ENCODE measurements at places on chromosomes 12 and 14. TPM values are rescaled to one million over a fixed set of nuclear protein-coding genes. Genes with fewer than 3 reads are reported as not detected.

DNA sequence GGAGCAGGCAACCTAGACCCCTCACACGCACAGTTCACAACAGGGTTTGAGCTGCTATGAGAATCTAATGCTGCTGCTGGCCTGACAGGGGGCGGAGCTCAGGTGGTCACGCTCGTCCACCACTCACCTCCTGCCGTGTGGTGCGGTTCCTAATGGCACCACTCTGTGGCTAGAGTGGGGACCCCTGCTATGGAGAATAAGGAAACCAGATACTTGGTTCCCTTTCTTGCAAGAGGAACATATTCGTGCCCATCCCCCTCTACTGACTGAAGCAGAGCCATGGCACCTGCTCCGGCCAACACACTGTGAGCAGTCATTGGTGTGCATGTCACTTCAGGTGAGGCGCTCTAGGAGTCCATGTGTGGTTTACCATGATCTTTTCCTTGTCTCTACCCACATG is 30.4 kb upstream of the RIMBP2 start:
- H3K27me3 ChIP-seq = peaks cover 2% of the 10 kb centered on the region
- H3K27ac ChIP-seq = no peak overlapping the region
- no peak for DNase-seq

DNA sequence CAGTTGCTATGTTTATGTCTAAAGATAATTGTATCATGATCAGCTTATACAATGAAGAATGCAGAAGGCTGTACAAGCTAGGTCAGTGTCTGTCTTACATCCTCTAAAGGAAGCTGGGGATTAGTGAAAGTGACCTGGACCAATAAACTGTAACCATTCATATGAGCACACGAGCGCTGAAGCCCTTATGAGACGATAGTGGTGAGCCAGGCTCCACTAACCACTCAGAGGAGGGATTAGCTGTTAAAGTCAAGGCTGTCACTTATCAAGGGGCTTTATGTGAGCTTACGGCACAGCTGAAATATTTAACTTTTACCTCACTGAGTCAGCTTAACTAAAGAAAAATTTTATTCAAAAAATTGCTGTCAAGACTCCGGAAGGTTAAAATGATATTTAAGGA is 30.3 kb downstream of the NDUFA12 start:
- H3K27ac ChIP-seq = no peak overlapping the region
- H3K27me3 ChIP-seq = no peaks in the 10 kb centered on the region
- DNase-seq = no peak
- no peak overlapping the region for H3K4me3 ChIP-seq
- H3K4me1 ChIP-seq = peaks cover 2% of the 10 kb centered on the region

DNA sequence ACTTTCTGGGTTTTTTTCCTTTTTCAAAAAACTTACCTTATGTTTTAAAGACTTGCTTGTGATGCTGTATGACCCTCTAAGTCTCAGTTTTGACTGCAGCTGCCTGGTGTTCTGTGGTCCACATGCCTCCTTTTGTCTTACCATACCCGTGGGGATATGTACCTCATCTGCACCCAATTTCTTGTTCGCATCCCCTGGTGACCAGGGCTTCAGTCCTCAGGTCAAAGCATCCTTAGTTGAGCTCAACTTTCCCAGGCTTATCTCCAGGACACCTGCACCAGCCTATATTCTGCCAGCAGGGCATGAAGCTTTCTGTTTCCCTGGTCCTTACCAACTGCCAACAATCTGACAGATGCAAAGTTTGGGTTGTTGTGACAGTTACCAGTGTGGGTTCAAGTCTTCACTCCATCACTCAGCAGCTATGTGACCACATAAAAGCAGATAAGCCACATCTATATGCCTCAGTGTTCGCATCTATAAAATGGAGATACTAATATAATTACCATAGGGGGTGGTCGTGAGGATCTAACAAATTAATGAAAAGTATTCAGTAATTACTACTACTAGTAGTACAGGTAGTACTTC is 94.0 kb downstream of the NTF3 start:
- H3K36me3 ChIP-seq = no peaks in the 10 kb centered on the region
- peak; percentile 3 for DNase-seq
- no peaks in the 10 kb centered on the region for H3K4me1 ChIP-seq
- no peak overlapping the region for H3K4me3 ChIP-seq
- H3K27me3 ChIP-seq = peaks cover 14% of the 10 kb centered on the region
- no peak overlapping the region for H3K27ac ChIP-seq

DNA sequence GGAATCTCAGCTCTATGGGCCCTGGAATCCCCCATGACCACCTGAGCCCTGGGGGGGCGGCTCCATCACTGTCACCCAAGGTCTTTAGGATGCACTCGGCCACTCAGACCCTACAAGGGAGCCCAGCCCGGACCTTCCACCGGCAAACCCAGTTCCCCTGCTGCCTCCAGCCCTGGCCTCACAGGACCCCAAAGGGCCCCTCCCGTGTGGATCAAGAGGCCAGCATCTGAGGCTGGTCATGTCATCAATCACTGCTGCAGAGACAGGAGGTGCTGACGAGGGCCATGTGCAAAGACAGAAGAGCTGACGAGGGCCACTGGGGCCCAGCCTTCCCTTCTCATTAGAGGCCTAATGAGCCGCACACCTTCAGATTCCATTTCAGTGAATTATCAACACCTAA is 39.0 kb upstream of the SFSWAP start:
- no peak overlapping the region for H3K4me3 ChIP-seq
- H3K36me3 ChIP-seq = no peaks in the 10 kb centered on the region
- DNase-seq = no peak
- peaks cover 10% of the 10 kb centered on the region for H3K27me3 ChIP-seq

- no peak for DNase-seq
- H3K36me3 ChIP-seq = no peaks in the 10 kb centered on the region
- H3K27me3 ChIP-seq = no peaks in the 10 kb centered on the region
Observed at GRCh38 chr14:90452366-90452765, 55.5 kb downstream of the CALM1 start.

- no peaks in the 10 kb centered on the region for H3K27me3 ChIP-seq
- no peaks in the 10 kb centered on the region for H3K36me3 ChIP-seq
- DNase-seq = no peak
- no peak overlapping the region for H3K4me3 ChIP-seq
Observed at GRCh38 chr14:62436261-62436660, 609.0 kb downstream of the KCNH5 start.

DNA sequence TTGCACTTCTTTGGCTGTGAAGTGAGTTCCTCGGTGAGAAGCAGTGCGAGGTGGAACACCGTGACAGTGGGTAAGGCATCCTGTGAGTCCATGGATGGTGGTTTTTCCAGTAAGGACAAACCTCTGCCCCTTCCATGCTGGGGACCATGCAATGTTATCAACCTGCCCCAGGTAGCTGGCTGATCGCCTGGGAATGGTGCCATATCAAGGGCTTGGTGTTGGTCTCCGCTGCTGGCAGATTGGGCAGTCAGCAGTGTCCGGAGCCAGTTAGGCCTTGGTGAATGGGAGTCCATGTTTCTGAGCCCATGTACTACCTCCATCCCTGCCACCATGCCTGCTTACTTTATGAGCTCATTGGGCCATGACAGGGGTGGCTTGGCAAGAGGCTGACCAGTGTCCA is 114.7 kb upstream of the C14orf180 start:
- DNase-seq = no peak
- no peaks in the 10 kb centered on the region for H3K36me3 ChIP-seq
- H3K27me3 ChIP-seq = peaks cover 26% of the 10 kb centered on the region

GRCh38 chr14:102690509-102691286 is 86.6 kb upstream of the TRAF3 start:
- DNase-seq = no peak
- H3K4me3 ChIP-seq = no peak overlapping the region
- no peaks in the 10 kb centered on the region for H3K36me3 ChIP-seq

DNA sequence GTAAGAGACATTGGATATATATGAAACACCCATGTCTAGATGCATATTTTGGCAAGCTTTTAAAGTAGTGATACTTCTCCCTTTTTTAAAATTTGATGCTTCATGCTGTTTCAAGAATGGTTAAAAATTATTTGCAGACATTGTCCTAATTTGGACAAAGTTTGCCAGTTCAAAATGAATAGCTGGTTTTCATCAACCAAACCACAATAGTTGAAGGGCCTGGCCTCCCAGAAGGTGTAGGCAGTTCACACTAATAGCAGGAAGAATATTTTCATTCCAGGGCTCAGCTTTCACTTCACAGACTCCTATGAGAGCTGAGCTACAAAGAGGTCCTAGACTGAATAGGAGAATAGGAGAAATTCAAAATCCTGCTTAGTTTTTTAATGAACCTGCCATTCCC is 78.7 kb downstream of the STXBP6 start:
- DNase-seq = no peak
- no peak overlapping the region for H3K27ac ChIP-seq
- H3K4me1 ChIP-seq = no peaks in the 10 kb centered on the region
- peaks cover 3% of the 10 kb centered on the region for H3K27me3 ChIP-seq

GRCh38 chr14:96512602-96513397 is 10.6 kb downstream of the PAPOLA start:
- peaks cover 75% of the 10 kb centered on the region for H3K4me1 ChIP-seq
- no peak overlapping the region for H3K4me3 ChIP-seq
- no peaks in the 10 kb centered on the region for H3K36me3 ChIP-seq
- H3K27me3 ChIP-seq = no peaks in the 10 kb centered on the region
- no peak for DNase-seq
- no peak overlapping the region for H3K27ac ChIP-seq

DNA sequence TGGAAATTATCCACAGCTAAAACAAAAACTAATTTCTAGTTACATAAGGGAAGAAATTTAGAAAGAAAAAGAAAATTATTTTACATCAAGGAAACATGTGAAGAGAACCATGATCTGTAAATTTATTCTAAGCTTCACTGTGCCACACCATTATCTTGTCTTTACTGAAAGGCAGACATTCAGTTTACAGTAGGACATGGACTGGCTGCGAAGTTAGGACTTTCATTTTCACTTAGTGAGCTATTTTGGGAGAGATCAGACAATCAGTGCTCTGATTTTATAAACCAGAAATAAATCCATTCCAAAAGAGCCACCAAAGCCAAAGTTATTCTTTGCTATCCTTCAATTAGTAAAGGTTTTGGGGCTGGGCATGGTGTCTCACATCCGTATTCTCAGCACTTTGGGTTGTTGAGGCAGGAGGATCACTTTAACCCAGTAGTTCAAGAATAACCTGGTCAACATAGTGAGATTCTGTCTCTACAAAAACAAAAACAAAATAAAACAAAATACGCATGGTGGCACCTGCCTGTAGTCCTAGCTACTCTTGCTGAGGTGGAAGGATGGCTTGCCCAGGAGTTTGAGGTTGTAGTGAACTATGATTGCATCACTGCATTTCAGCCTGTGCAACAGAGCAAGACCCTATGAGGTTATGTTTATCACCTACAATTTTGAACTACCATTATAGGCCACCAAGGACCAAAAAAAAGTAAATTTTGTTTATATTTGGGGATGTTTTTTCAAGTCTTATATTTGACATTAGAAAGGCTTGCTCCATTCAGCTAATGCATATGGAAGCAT is 1084.8 kb upstream of the ATXN7L3B start:
- no peaks in the 10 kb centered on the region for H3K36me3 ChIP-seq
- H3K27me3 ChIP-seq = no peaks in the 10 kb centered on the region
- no peak for DNase-seq
- no peak overlapping the region for H3K27ac ChIP-seq
- H3K4me1 ChIP-seq = no peaks in the 10 kb centered on the region
- no peak overlapping the region for H3K4me3 ChIP-seq

PLA2G1B gene
- total RNA-seq = not detected

SERPINA1 gene
- 4.1 TPM for total RNA-seq

LGR5 gene
- not detected for total RNA-seq

IL22 gene
- total RNA-seq = 0.42 TPM

PACS2 gene
- 43.3 TPM for total RNA-seq
